ENCODE measurements at places on chromosomes 12 and 14. TPM values are rescaled to one million over a fixed set of nuclear protein-coding genes. Genes with fewer than 3 reads are reported as not detected.
A peak's percentile ranks its signal among the peaks of the same experiment; 100 is the strongest.

GRCh38 chr12:49854976-49855375, 12.1 kb upstream of the BCDIN3D start:
- DNase-seq, result no peak
- H3K27me3 ChIP-seq, result no peaks in the 10 kb centered on the region
- no peak overlapping the region for H3K4me3 ChIP-seq
- no peaks in the 10 kb centered on the region for H3K36me3 ChIP-seq

GRCh38 chr12:48580831-48581230, 11.0 kb upstream of the LALBA start:
- DNase-seq, result no peak
- H3K4me3 ChIP-seq, result no peak overlapping the region
- H3K27ac ChIP-seq, result no peak overlapping the region
- no peaks in the 10 kb centered on the region for H3K36me3 ChIP-seq

- no peak overlapping the region for H3K4me3 ChIP-seq
- peaks cover 32% of the 10 kb centered on the region for H3K4me1 ChIP-seq
- H3K27ac ChIP-seq, result no peak overlapping the region
- no peak for DNase-seq
- H3K36me3 ChIP-seq, result no peaks in the 10 kb centered on the region
These were observed 15.6 kb upstream of the CALM1 start for GRCh38 chr14:90381011-90381786.

The SRSF5 gene
- 206 TPM for total RNA-seq

- no peak overlapping the region for H3K4me3 ChIP-seq
- peaks cover 5% of the 10 kb centered on the region for H3K27me3 ChIP-seq
- DNase-seq, result no peak
- H3K4me1 ChIP-seq, result no peaks in the 10 kb centered on the region
- no peak overlapping the region for H3K27ac ChIP-seq
These were observed 46.8 kb upstream of the RBM19 start for GRCh38 chr12:114012744-114013431.

GRCh38 chr14:100035700-100036099, 29.5 kb upstream of the EVL start:
- H3K27me3 ChIP-seq, result no peaks in the 10 kb centered on the region
- H3K4me3 ChIP-seq, result no peak overlapping the region
- DNase-seq, result no peak
- no peaks in the 10 kb centered on the region for H3K36me3 ChIP-seq
- H3K27ac ChIP-seq, result no peak overlapping the region

DNA sequence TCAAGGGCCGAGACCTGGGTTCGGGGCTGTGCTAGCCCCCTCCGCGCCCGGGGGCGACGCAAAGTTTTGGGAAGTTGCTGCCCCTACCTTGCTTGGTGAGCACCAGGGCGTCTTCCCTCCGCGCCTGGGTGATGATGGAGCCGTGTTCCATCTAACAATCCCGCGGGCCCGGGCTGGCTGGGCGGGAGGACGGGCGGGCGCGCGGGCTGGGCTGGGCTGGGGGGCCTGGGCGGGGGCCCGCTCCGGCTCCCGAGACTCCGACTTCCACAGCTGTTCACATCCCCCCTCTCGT, 298 bp downstream of the CTDSP2 start:
- H3K27ac ChIP-seq, result peak overlapping the region; percentile 97
- peaks cover 31% of the 10 kb centered on the region for H3K4me1 ChIP-seq
- peak overlapping the region; percentile 67 for H3K4me3 ChIP-seq
- H3K27me3 ChIP-seq, result no peaks in the 10 kb centered on the region

DNA sequence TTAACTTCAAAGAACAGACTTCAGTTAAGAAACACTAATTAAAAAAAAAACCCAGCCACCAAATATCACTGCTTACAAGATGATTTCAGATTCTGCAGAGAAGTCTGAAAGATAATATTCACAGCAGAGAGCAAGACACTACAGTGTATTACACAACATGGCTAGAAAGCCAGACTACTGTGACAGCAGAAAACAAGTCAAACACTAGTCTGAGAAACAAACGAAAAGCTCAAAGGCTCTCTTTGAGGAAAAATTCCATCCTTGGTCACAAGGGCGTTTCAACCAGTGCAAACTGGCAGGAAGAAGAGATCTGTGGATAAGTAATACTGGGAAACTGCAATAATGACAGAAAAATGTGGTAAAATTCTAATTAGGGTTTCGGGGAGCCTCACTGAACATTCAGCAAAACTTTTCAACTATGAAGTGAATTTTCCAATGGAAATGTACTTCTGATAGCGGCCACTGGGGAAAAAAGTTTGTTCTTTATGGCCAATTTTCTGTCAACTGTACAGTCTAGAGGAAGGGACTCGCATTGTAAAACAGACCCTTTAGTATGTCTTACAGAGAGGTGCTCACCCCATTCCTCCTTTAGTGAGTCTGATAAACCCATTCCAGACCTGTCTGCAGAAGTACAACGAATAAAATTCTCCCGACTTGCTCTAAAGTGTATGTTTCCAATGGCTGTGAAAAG, 50.4 kb downstream of the ACADS start:
- no peaks in the 10 kb centered on the region for H3K27me3 ChIP-seq
- H3K4me1 ChIP-seq, result no peaks in the 10 kb centered on the region
- H3K27ac ChIP-seq, result no peak overlapping the region
- no peaks in the 10 kb centered on the region for H3K36me3 ChIP-seq
- no peak overlapping the region for H3K4me3 ChIP-seq

The KERA gene
- not detected for total RNA-seq

DNA sequence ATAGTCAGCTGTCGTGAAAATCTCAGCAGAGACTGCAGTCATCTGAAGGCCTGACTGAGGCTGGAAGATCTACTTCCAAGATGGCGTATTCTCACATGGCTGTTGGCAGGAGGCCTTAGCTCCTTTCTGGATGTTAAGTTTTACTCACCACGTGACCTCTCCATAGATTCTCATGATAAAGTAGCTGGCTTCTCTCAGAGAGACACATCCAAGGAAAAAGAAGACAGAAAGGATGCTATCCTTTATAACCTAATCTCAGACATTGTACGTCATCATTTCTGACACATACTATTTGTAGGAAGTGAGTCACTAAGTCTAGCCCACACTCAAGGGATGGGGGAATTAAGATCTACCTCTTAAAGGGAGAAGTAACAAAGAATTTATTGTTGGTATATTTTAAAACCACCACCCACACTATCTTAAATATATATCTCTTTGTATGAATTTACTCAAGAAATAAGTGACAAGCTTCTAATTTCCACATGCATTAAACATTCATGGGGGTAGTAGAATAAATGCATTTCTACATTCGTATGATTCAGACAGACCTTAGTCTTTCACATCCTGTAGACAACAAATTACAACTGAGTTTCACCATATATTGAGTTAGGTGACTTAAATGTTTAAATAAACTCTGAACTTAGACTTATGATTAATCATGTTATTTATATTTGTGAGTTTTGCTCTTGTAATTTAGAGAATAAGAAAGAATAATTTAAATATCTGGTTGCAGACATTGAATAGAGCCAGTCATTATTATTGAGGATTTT, 411.0 kb downstream of the LRIG3 start:
- H3K4me3 ChIP-seq, result no peak overlapping the region
- H3K36me3 ChIP-seq, result no peaks in the 10 kb centered on the region
- no peaks in the 10 kb centered on the region for H3K27me3 ChIP-seq
- DNase-seq, result no peak
- H3K4me1 ChIP-seq, result peaks cover 4% of the 10 kb centered on the region

DNA sequence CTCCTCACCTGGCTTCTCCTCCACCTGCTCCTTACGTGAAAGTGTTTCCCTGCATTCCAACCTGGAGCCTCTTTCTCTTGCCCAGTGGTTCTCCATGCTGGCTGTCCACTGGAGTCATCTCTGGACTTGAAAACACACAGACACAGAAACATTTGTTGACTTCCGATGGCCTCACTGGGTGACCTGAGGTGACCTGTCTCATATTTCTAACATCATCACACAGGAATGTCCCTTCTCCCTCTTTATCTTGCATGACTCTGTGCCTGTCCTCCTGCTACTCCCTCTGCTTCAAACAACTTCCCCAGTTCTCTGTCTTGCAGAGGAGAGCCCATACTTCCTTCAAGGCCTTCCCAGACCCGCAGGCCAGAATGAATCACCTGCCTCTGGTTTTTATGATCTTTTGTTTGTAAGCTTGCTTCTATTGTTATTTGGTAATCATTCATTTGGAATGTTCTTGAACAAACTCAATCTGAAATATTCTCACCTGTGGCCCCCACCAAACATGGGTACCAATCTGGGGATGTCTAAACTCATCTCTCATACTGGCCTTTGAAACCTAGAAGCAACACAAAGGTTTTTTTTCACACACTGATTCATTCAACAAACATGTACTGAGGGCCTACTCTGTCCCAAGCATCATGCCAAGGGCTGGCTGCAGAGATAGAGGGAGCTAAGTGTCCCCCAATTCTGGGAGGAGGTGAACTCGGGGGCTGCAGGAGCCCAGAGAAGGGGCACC, 9.7 kb upstream of the RIN3 start:
- no peaks in the 10 kb centered on the region for H3K36me3 ChIP-seq
- DNase-seq, result peak; percentile 78
- peak overlapping the region; percentile 70 for H3K27ac ChIP-seq
- no peak overlapping the region for H3K4me3 ChIP-seq
- no peaks in the 10 kb centered on the region for H3K27me3 ChIP-seq

GRCh38 chr14:67674480-67675218, at the start of gene VTI1B:
TSS of gene VTI1B (minus strand) at chr14:67674632. CDS start at chr14:67674489, 143 bp downstream.
- H3K36me3 ChIP-seq, result peaks cover 15% of the 10 kb centered on the region
- H3K4me1 ChIP-seq, result peaks cover 43% of the 10 kb centered on the region
- DNase-seq, result peak; percentile 70
- no peaks in the 10 kb centered on the region for H3K27me3 ChIP-seq
- H3K4me3 ChIP-seq, result peak within 1 kb of the TSS; percentile 81

The CIDEB gene
- 16.4 TPM for total RNA-seq

DNA sequence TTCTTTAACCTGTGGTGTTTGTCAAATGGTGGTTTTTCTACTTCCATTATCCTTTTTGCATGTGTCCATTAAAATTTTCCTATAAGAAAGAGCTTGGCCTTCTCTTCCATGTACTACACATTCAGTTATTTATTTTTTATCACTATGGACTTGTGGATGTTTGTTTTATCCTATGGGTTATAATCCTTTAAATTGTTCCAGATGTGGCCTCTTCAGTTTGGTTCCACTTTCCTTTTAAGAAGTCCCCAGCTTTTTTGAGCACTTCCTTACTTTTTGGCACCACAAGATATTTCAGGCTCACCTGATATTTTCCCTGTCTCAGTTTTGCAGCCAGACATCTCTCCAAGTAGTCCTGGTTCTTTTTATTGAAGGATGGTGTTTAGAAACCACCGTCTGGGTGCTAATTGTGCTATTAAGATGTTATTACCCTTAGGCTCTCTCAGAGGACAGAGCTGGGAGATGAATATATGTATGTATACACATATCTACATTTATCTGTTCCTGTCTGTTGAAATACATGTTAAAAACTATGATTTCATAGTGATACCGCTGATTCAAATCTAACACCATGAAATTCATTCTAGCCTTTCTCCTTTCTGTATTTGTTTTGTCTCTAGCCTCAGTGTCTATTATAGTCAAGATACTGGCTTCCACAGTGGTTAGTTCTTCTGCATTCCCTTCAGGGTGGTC, 408.5 kb upstream of the RGS6 start:
- H3K27me3 ChIP-seq, result no peaks in the 10 kb centered on the region
- no peak for DNase-seq
- H3K4me1 ChIP-seq, result no peaks in the 10 kb centered on the region

GRCh38 chr12:122988612-122989212, 8.2 kb downstream of the ARL6IP4 start:
- no peak overlapping the region for H3K4me3 ChIP-seq
- no peak overlapping the region for H3K27ac ChIP-seq
- H3K27me3 ChIP-seq, result no peaks in the 10 kb centered on the region
- peaks cover 23% of the 10 kb centered on the region for H3K4me1 ChIP-seq

The BCL11B gene
- total RNA-seq, result 1.0 TPM

The CYP27B1 gene
- total RNA-seq, result 10.4 TPM

GRCh38 chr12:23942841-23943240, 6.6 kb downstream of the SOX5 start:
- DNase-seq, result no peak
- no peak overlapping the region for H3K4me3 ChIP-seq
- H3K27me3 ChIP-seq, result peaks cover 11% of the 10 kb centered on the region
- H3K27ac ChIP-seq, result no peak overlapping the region
- no peaks in the 10 kb centered on the region for H3K36me3 ChIP-seq
- no peaks in the 10 kb centered on the region for H3K4me1 ChIP-seq

All from adrenal gland (tissue), 19 donors.